ENCODE measurements at places on chromosomes 4 and X.
A peak's percentile ranks its signal among the peaks of the same experiment; 100 is the strongest.

GRCh38 chr4:6239486-6239885, 30.2 kb upstream of the WFS1 start:
- DNase-seq = no peak

GRCh38 chr4:70632028-70632427, 3.5 kb downstream of the ENAM start:
- DNase-seq = no peak

GRCh38 chr4:110510955-110511544, 35.1 kb downstream of the ENPEP start:
- peak; percentile 67 for DNase-seq

- no peak for DNase-seq
These were observed 68.4 kb upstream of the MID1IP1 start for GRCh38 chrX:38732866-38733265.

GRCh38 chr4:90486346-90486745, 359.2 kb downstream of the CCSER1 start:
- DNase-seq = no peak

DNA sequence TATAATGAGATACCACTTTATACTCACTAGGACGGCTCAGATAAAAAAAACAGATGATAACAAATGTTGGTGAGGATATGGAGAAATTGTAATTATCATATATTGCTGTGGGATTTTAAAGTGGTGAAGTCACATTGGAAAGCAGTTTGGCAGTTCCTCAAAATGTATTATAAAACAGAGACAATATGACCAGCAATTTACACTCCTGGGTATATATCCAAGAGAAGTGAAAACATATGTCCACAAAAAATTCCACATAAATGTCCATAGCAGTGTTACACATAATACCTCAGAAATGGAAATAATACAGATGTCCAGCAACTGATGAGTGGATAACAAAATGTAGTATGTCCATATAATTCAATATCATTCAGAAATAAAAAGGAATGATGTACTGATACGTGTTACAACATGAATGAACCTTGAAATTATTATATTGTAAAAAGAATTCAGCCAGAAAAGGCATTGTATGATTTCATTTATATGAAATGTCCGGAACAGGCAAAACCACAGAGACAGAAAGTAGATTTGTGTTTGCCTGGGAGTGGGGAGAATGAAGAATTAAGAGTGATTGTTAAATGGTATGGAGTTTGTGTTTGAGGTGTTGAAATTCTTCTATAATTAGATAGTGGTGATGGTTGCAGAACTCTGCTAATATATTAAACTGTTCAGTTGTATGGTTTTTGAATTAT, 220.9 kb downstream of the SLC7A11 start:
- no peak for DNase-seq

DNA sequence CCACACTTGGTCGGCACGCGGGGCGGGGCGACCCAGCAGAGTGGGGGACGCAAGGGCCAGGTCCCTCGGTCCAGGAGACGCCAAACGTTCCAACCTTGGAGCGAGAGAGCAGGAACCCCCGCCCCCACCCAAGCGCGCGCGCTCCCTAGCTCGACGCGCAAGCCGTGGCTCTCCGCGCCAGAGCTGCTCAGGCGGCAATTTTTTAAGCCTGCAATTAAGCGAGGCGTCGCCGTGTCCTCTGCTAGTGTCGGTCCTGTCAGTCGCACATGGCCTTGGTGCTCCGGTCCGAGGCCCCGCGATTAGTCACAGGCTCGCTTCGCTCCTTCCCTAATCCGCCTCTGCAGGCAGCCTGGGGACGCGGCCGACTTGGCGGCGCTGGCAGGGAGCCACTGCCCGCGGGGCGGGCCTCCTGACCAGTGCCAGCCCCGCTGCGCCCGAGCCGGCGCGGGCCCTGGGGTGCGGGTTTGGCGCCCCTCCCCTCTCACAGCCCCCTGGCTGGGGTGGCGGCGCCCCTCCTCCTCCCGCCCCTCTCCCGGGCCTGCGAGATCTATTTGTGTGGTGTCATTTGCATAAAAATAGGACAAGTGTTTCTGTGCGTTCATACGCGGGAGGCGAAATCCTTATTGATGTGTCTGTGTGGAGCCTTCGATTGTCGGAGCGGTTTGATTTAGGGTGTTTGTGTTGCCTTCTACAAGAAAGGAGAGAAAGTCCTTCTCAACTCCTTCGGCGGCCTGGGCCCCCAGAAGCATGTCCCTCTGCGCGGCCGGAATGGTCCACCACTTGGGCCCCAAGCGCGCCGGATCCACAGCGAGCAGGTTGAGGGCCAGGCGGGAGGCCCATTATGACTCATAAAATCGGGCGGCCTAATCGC, 9.8 kb upstream of the BCOR start:
- DNase-seq = no peak

DNA sequence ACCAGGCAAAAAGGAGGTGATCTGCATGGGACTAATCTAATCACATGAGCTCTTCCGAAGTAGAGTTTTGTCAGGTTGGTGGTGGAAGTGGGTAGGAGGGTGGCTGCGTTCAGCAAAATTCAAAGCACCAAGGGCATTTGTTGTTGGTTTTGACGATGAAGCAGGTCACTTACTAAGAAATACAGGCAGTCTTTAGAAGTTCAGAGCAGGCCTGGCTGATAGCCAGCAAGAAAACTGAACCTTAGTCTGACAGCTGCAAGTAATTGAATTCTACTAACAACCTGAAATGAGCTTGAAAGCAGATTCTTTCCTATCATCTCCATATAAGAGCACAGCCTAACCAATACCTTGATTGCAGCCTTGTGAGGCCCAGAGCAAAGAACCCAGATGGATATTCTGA, 505.8 kb downstream of the KLHL13 start:
- no peak for DNase-seq

- DNase-seq = no peak
These were observed 234.7 kb downstream of the LDB2 start for GRCh38 chr4:16663732-16664131.

GRCh38 chrX:39052751-39053150, 251.5 kb downstream of the MID1IP1 start:
- DNase-seq = no peak

DNA sequence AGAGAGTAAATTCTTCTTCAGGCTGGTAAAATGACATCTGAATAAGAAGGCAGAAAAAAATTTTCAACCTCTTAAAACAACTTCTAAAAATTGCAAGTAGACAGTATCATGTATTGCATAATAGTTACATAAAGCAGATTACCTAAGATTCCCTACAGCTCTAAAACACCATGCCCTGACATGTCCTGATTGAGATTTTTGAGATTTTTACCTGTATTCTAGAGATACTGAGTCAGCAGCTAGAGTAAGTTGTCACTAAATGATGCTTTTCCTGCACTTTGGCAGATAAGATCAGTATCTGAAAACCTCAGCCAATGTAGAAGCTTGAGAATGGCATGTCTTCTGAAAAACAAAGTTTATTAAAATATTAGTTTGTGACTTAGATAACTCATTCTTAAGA, 713.6 kb downstream of the CCSER1 start:
- DNase-seq = no peak

- no peak for DNase-seq
These were observed 23.4 kb upstream of the STBD1 start for GRCh38 chr4:76282941-76283689.

DNA sequence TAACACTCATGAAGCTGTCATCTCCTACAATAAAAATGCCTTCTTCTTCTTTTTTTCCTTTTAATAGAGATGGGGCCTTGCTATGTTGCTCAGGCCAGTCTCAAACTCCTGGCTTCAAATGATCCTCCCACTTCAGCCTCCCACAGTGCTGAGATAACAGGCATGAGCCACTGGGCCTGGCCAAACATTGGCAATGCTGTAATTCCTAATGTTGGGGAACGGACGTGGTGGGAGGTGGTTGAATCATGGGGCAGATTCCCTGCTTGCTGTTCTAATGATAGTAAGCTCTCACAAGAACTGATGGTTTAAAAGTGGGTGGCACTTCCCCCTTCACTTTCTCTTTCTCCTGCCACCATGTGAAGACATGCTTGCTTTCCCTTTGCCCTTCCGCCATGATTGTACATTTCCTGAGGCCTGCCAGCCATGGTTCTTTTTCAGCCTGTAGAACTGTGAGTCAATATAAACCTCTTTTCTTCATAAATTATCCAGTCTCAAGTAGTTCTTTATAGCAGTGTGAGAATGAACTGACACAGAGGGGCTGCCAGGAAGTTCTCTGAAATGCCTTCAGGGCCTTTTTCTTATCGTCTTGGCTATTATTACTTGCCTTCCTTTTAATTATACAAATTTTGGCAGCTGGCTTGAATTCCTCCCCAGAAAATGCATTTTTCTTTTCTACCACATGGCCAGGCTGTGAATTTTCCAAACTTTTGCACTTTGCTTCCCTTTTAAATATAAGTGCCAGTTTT, 93.0 kb downstream of the CENPC start:
- DNase-seq = no peak

GRCh38 chrX:10932842-10933440, 178.2 kb upstream of the HCCS start:
- no peak for DNase-seq

- DNase-seq = no peak
These were observed 96.3 kb upstream of the ENPP6 start for GRCh38 chr4:184313702-184314659.

DNA sequence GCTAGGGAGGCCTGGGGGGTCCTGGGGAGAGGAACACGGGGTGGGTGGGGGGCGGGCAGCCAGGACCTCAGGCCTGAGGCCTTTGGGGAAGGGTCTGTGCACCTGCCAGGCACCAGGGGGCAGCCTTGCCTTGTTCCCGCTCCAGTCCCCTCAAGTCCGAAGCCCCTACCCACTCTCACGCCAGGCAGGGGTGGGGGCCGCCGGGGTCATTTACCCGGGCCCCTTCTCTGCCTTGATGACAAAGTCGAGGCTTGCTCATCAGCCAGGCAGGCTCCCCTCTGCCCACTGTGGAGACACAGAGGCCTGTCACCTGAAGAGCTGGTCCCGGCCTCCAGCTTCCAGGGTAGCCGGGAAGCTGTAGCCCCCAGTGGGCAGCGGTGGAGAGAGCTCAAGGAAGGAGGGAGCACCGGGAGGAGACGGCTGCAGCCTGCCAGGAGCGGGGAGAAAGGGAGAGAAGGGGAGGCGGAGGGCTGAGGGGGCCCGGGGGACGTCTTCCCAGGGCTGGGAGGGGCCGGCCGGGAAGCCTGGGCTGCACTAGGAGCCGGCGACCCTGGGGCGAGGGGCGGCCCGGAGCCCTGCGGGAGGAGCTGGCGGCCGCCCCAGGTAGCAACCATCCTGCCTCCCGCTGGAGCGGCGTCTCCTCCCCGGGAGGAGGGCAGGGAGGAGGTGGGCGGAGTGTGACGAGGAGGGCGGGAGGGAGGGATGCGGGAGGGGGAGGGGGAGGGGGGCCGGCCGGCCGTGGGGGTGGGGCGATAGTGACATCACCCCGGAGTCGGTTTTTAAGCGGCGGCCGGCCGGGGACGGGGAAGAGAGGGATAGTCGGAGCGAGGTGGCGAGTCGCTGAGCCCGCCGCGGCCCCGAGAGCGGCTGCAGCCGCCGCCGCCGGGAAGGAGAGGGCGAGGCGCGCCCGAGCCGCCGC, at the start of gene SLC6A8:
SLC6A8 (plus strand) TSS at position 806 of the 919 bp plus-strand sequence. CDS start 649 bp downstream, outside the sequence.
- DNase-seq = peak; percentile 68

DNA sequence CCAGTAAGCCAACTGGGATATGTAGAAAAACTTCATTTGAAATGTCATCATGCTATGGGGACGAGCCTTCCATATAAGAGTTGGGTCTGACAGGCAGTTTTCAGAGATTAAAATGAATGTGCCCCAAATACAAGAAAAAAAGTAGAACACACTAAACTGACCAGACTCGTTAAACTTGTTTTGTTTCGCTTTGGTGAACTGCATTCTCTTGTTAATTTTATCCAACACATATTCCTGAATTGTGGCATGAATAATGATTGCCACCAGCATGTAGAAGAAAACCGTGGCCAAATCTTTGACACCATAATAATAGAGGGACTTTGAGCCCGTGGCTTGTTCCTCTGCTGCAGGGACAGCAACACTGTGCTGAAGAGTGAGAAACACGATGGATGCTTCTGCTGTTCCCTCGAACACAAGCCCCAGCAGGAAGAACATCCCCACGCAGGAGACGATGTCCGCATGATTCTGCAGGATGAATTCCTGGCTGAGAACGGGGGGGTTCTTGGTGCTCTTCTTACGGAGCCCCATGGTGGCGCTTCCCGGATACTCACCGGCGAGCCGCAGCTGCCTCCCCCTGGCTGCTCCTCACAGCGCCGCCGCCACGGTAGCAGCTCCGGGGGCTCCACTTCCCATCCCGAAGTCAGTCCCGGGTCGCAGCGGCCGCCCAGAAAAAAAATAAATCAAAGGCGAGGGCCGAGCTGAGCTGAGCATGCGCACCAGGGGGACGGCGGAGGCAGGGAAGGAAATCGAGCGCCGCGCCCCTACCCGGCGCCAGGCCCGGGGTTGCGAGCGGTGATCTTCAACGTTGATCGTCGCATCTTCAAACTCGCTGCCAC, at the start of gene TRAM1L1:
TRAM1L1 (minus strand) TSS at position 711 of the 836 bp plus-strand sequence; CDS start at position 528, 183 bp downstream.
- peak; percentile 27 for DNase-seq

- DNase-seq = no peak
These were observed 27.3 kb downstream of the OFD1 start for GRCh38 chrX:13761606-13762414.

GRCh38 chr4:3708103-3708510, 58.1 kb upstream of the ADRA2C start:
- DNase-seq = no peak

- peak; percentile 45 for DNase-seq
These were observed 354.9 kb downstream of the CAMK2D start for GRCh38 chr4:113406723-113407016.

GRCh38 chr4:87224141-87224923, 3.9 kb upstream of the KLHL8 start:
- no peak for DNase-seq

DNA sequence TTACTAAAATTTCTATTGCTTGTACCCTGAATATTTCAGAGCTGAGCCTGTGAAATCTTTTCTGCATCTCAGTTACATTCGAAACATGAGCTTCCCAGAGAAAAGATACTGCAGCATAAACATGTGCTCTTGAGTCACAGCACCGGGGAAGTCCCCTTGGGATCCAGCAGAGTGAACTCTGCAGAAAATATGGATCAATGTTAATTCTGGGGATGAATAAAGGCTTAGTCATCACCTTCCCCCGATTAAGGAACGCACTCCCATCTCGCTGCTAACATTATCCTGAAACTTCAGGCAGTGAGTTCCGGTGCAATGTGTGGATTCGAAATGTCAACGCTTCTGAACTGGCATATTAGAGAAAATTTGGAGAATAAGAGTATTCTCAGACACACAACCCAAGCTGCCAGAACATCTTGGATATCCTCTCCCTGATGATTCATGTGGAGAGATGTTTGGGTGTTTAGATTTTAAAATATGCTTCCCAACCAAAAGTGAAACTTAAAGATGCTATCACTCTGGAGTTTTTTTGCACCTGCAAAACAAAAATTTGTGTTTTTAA, 90.8 kb downstream of the IRF2 start:
- DNase-seq = no peak

- no peak for DNase-seq
These were observed 115.4 kb upstream of the ESX1 start for GRCh38 chrX:104370089-104370488.

DNA sequence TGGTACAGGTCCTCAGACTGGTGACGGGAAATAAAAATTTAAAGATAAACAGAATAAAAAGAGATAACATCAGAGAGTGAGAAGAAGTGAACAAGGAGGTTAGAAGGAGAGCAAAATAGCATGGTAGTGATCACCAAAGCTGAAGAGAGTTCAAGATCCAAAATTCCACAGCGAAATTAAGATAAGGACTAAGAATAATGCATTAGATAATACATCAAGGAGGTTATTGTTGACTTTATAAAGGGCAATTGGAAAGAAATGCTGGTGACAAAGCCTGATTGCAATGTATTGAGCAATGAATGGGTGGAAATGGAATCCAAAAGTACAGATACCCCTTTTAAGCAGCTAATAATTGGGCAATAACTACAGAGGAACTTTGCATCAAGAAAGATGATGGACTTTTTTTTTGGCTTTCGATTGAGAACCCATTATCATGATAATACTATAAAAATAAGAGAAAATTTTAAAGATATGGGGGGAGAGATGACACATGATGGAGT, 101.6 kb upstream of the MAP9 start:
- no peak for DNase-seq

All from NCI-H1436 (cell line).